ENCODE measurements at places on chromosomes 13 and 19. TPM values are rescaled to one million over a fixed set of nuclear protein-coding genes. Genes with fewer than 3 reads are reported as not detected.

The HOOK2 gene
- 128 TPM for total RNA-seq

The TINCR gene
- 0.20 TPM for total RNA-seq

The SCAMP4 gene
- total RNA-seq, result 89.3 TPM

The MISP gene
- 79.4 TPM for total RNA-seq

The FXYD7 gene
- not detected for total RNA-seq

The IFNL1 gene
- not detected for total RNA-seq

The CFAP97D2 gene
- total RNA-seq, result not detected

The CBY2 gene
- total RNA-seq, result not detected

The SYCN gene
- total RNA-seq, result 1.1 TPM

The CBARP gene
- total RNA-seq, result 1.1 TPM

The DCLK1 gene
- 6.0 TPM for total RNA-seq

The NFIC gene
- total RNA-seq, result 254 TPM

The CBLC gene
- 47.4 TPM for total RNA-seq

The KIR2DL3 gene
- not detected for total RNA-seq

The THSD1 gene
- total RNA-seq, result 2.9 TPM

The ZNF729 gene
- not detected for total RNA-seq

The CARM1 gene
- 33.5 TPM for total RNA-seq

The LPAR2 gene
- total RNA-seq, result 44.3 TPM

The FLT3LG gene
- 10.2 TPM for total RNA-seq

The PPFIA3 gene
- 9.7 TPM for total RNA-seq

The RFX1 gene
- total RNA-seq, result 25.0 TPM

The MEIOSIN gene
- not detected for total RNA-seq

The ZNF560 gene
- not detected for total RNA-seq

The PSG5 gene
- not detected for total RNA-seq

The NDUFS7 gene
- total RNA-seq, result 121 TPM

The LHFPL6 gene
- total RNA-seq, result 30.2 TPM

The RFPL4AL1 gene
- total RNA-seq, result not detected

The ADGRE3 gene
- total RNA-seq, result not detected

The HSD17B14 gene
- total RNA-seq, result 10.6 TPM

The DMAC2 gene
- 45.0 TPM for total RNA-seq

The CABP5 gene
- total RNA-seq, result not detected

The ADGRE2 gene
- 5.1 TPM for total RNA-seq

The KCNRG gene
- 0.26 TPM for total RNA-seq

The LYPD3 gene
- total RNA-seq, result 1.6 TPM

The IGFL1 gene
- not detected for total RNA-seq

The KLF2 gene
- 91.4 TPM for total RNA-seq

The B3GNT8 gene
- 2.4 TPM for total RNA-seq

The RYR1 gene
- 4.9 TPM for total RNA-seq

The IGSF23 gene
- total RNA-seq, result not detected

The CD33 gene
- total RNA-seq, result 8.3 TPM

The ZNF443 gene
- 6.7 TPM for total RNA-seq

The PGLYRP2 gene
- total RNA-seq, result 1.6 TPM

The ZNF99 gene
- total RNA-seq, result 0.14 TPM

The USPL1 gene
- 10.0 TPM for total RNA-seq

The ZNF14 gene
- total RNA-seq, result 6.4 TPM

The NDUFA3 gene
- 177 TPM for total RNA-seq

The MBD3L2 gene
- not detected for total RNA-seq

The CCDC70 gene
- total RNA-seq, result not detected

The C5AR1 gene
- 18.7 TPM for total RNA-seq
